ENCODE measurements at places on chromosomes 4 and X.
A peak's percentile ranks its signal among the peaks of the same experiment; 100 is the strongest.

GRCh38 chr4:124810827-124811226, 98.3 kb upstream of the ANKRD50 start:
- DNase-seq: no peak

GRCh38 chrX:15043538-15043937, 170.3 kb downstream of the MOSPD2 start:
- DNase-seq: no peak

DNA sequence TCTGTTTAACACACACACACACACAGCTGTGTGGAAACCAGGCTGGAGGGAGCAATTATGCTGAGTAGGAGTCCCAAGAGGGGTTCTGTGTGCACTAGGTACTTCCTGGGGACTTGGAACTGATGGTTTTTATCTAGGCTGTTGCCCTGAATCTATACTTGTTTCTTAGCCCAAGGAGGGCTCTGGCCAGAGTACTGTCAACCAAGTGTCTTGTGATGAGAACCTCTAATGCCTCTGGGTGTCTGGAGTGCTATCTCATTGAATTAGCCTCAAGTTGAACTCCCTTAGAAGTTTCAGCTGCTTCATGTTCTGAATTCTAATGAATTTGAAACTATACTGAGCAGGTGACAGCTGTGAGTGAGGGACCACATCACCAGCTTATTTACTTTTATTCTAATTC, 16.6 kb downstream of the ARHGAP24 start:
- no peak for DNase-seq

DNA sequence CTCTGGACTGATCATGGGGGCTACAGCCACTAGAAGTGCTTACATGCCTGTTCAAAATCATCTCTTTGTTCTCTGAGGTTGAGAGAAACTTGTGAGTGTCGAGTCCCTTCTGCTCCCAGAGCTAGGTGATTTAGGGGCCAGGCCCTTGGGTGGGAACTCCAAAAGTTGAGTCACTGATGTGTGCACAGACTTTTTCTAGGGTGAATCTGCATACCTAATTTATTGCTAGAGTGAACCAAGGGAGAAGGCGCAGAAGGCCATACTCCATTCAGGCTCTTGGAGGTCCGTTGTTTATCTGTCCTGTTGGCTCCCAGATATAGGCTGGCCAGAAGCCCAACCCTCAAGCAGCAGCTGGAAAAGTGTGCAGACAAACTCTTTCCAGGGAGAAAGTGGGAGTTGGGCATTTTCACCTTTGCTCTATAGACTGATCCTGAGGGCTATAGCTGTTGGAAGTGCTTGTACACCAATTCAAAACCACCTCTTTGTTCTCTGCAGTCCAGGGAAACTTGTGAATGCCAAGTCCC, 80.8 kb upstream of the ARX start:
- DNase-seq: no peak

DNA sequence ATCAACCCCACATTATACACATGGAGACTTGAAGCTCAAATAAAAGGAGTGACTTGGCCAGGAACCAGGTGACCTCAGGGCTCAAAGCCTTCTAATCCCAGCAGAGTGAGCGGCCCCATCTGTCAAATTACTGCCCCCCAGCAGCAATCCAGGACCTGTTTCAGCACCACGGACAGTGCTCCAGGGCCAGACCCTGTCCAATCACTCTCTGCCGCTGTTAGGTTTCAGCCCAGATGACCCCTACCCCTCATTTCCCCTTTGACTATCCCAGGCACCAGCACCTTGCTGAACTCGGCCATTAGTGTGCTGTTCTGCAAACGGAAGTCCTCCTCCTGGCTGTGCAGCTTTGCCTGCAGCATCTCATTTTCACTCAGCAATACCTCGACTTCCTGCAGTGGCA, 5.1 kb downstream of the GRIPAP1 start:
- no peak for DNase-seq

GRCh38 chr4:15961781-15962510, 1.0 kb downstream of the FGFBP2 start:
- no peak for DNase-seq

DNA sequence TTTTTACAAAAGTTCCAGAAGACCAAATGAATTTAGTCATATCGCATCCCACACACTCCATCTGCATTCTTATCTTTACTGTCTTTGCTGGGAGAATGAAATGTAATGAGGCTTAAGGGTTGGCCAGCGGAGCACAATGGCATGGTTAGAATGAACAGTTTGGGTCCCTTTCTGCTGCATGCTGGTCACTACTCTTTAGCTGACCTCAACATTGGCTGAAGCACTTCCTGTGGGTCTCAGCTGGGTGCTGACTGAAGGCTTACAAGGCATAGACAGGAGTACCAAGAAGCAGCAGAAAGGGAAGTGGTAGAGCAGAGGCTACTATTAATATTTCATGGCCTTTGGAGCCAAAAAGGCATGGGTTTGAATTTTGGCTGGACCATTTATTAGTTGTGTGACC, 159.4 kb upstream of the GPC4 start:
- no peak for DNase-seq

GRCh38 chr4:161642708-161643107, 521.1 kb downstream of the FSTL5 start:
- DNase-seq: no peak

DNA sequence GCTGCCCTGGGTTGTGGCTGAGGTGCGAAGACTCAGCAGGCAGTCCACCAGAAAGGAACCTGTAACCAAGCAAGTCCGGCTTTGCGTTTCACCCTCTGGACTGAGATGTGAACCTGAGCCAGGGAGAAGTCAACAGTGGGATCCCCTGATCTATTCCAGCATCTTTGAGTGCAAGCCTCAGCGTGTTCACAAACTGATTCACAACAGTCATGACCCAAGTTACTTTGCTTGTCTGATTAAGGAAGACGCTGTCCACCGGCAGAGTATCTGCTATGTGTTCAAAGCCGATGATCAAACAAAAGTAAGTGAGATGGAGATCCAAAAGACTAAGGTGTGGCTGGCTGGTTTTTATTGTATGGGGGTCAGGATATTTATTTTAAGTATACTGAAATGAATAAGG, 11.3 kb downstream of the TBC1D1 start:
- DNase-seq: peak; percentile 31

DNA sequence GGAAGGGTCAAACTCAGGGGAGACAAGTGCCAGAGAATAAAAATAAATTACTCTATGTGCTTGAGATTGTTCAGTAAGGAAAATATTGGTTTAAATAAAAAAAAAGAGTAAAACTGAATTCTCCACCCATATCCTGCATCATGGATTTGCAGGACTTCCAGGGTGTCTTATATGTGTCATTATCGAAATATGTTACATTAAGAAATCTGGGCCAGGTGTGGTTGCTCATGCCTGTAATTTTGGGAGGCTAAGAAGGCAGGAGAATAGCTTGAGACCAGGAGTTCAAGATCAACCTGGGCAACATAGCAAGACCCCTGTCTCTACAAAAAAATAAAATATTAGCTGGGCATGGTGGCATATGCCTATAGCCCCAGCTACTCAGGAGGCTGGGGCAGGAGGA, 104.9 kb downstream of the PPP3CA start:
- no peak for DNase-seq

- peak; percentile 64 for DNase-seq
These were observed 125.8 kb upstream of the VCX3A start for GRCh38 chrX:6660567-6661264.

GRCh38 chr4:186749611-186750281, 26.1 kb upstream of the FAT1 start:
- no peak for DNase-seq

- no peak for DNase-seq
These were observed 196.2 kb upstream of the PGRMC2 start for GRCh38 chr4:128483816-128484215.

DNA sequence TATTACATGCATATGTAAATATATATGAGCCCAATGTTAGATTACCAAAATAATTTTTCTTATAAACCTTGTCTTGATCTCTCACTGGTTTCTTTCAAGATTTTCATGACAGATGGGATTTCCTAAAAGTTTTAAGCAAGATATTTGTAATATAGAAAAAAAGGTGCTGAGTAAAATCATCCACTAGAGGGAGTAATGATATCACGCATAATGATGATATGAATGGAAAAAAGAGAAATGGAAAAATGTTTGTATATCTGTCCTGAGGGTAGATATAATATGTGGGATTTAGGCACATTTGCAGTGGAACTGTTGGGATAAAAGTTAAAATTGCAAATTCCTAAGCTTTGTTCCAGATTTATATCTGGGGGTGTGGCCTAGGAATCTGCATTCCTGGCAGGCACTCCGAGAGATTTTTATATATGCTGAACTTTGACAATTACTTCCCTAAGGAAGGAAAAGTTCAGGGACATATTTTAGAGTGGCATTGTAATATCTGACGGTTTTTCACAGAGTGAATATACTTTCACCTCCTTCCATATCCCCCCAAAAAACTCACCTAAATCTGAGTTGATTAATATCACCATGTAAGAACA, 60.5 kb downstream of the TMA16 start:
- DNase-seq: no peak

GRCh38 chrX:71105628-71106027, 912 bp downstream of the CXorf65 start:
- no peak for DNase-seq

DNA sequence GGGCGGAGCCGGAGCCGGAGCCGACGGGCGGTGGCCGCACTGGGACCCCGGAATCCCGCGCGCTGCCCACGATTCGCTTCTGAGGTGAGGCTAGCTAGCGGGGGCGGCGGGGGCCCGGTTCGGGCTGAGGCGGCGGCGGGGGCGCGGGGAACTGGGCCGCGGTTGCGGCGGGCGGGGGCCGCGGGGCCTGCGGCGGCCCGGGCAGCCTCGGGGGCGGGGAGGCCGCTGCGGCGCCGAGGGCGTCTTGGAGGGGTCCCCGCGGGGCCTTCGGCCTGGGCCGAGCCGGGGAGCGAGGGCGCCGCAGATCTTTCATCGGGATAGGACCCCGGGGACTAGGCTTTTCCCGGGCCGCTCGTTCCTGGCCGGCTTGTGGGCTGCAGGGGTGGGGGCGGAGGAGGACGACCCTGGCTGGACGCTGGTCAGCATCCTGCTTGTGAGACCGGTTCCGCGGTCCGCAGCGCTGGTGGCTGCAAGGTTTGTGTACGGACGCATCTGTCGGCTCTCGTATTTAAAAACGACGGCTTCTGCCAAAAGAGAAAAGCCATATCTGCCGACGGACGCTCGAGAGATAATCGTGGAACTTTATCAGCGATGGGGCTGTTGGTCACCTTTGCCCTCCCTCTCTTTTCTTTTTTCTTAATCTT, 419 bp downstream of the ADD1 start:
- no peak for DNase-seq

- no peak for DNase-seq
These were observed 14.0 kb downstream of the STOX2 start for GRCh38 chr4:183919141-183919540.

- no peak for DNase-seq
These were observed 250.4 kb downstream of the PRDM5 start for GRCh38 chr4:120672076-120672475.

DNA sequence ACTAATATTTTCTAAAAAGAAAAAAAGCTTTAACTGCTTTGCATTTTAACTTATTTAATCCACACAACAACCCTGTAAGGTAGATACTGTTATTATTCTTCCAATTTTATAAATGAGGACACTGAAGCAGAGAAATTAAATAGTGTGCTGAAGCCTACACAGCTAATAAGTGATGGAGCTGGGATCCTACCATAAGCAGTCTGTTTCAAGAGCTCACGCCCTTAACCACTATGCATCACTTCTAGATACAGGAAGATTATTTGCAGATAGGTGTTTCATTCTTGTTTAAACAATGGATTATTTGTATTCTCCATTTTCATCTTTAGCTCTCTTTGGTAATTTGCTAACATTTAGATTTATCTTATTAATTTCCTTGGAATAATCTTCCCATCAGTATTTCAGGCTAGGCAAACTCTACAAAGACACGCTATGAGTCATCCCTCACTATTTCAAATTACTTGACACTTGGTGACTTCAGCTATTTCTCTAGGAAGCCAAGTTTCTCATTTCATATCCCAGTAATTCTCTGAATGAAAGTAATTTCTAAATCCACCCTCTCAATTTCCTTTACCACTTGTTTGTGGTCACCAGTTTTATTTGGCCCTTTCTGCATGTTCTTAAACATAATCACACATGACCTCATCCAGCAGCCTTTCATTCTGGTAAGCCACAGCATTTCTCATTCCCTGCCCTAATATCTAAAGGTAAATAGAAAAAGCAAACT, 67.3 kb downstream of the ASB9 start:
- no peak for DNase-seq

DNA sequence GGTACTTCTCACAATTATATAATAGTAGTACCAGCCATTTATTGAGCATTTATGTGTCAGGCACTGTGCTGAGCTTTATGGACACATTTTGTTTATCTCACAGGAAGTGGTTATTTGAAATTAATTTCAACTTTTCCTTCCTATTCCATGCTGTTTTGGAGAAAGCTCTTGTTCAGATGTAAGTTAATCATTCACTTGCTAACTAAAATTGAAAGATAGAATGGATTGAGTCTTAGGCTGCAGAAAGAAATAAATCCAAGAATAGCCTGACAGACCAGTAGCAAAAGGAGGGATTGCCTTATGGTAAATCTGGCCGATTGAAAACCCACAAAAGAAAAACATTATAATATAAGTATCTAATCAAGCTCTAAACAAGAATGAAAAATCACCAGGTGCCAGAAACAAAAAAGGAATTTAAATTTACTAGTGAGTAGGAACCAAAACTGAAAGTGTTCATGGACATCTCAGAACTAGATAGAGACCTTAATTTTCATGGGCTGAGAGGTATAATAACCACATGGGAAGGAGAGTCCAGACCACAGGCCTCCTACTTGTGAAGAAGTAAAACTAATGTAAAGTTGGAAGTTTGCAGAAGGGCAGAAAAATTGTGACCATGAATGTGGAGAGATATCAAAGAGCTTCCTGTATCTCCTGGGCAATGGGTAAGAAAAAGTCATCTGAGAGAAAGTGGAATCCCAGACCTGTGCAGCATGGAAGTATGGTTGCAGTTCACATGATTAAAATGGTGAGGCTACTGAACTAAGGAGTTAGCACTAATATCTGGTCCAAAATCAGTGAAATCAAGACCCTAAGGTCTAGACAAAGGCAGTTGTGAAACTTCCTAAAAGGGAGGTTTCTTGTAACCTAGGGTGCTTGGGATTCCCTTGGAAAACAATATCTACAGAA, 38.0 kb downstream of the RADX start:
- DNase-seq: no peak

- no peak for DNase-seq
These were observed 34.1 kb upstream of the RPS6KA3 start for GRCh38 chrX:20300822-20301221.

- no peak for DNase-seq
These were observed 125.1 kb downstream of the CAMK2D start for GRCh38 chr4:113636438-113636818.

GRCh38 chr4:120921456-120922380, 808 bp downstream of the PRDM5 start:
- DNase-seq: no peak

- no peak for DNase-seq
These were observed 630.4 kb upstream of the FTHL17 start for GRCh38 chrX:31702222-31702621.

DNA sequence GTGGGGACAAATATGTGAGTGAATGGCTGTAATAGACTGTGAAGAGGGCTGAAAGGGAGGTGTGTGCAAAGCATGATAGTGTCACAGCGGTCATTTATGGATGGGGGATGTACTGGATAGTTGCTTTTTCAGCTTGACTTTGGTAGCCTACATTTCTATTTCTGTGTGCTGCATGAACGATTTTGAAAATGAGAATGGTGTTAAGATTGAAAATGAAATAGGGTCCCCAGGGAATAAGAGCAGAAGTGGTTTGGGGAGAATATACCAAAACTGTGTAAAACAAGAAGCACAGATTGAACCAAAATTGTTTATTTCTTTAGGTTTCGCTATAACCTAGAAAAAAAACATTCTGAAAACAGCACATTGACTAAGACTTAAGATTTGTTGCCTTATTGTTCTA, 58.8 kb upstream of the CLNK start:
- no peak for DNase-seq

GRCh38 chr4:97300561-97300960, 842.7 kb downstream of the STPG2 start:
- no peak for DNase-seq
